ENCODE measurements at places on chromosomes 7 and 10.

GRCh38 chr7:42154173-42154572 is 82.8 kb downstream of the GLI3 start:
- DNase-seq: no peak

DNA sequence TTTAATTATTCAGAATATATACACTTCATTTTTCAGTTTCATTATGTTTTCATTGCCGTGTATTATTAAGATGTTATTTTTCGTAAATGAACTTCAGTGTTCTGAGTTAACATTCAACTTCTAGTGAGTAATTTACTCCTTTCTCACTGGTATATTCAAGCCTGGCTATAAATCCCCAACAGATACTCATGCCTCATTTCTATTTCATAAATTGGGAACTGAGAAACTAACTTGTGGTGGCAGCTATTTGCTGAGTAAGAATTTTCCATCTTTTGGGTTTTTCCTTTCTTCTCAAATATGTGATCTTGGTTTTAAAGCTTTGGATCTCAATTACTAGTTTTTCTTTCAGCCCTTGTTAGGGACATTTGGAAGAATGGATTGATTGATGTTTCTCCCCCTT is 281.1 kb downstream of the CDK14 start:
- DNase-seq: no peak

- DNase-seq: no peak
Observed at GRCh38 chr10:131792809-131793208, 108.0 kb upstream of the PPP2R2D start.

- DNase-seq: peak; percentile 77
Observed at GRCh38 chr7:117110480-117111315, 157.4 kb downstream of the ST7 start.

DNA sequence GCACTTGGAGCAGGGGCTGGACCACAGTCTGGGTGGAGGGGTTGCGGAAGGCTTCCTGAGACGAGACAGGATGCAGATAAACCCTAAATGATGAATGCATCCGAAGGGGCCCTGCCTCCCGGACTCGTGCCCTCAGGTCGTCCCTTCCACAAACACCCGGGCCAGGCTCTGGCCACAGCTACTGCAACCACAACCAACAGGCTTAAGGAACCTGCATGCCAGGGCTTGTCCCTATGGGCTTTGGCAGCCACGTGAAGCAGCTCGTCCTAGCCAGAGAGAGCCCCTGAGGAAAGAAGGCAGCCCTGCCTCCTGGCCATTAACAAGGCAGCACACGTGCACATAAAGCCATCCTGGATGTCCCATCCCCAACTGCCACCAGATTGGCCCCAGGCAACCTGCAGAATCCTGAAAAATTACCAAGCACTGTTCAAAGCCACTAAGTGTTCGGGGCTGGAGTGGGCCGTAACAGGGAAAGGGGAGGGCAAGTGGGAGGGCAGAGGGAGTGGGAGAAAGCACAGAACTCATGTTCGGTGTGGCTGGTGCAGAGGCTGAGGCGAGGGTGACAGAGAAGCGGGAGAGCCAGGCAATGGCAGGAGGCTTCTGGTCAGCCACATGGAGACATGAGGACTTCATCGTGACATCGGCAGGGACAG is 62.7 kb downstream of the MAD1L1 start:
- no peak for DNase-seq

DNA sequence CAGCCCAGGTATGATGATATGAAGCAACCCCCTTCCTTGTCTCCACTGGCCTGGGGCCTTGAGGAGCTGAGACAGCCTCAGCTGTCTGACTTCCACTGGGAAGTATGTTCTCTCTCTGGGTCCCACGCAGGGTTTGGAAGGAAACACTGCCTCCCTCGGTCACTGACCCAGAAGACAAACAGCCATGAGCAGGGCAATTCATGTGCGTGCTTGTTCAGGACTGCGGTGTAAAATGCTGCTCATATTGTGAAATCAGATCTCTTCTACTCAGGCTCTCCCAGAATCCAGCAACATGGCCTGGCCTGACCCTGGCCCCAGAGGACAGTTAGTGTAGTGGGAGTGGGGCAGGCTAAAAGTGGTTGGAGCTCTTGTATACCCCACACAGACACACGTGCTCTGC is 2.8 kb downstream of the CLCN1 start:
- DNase-seq: no peak

DNA sequence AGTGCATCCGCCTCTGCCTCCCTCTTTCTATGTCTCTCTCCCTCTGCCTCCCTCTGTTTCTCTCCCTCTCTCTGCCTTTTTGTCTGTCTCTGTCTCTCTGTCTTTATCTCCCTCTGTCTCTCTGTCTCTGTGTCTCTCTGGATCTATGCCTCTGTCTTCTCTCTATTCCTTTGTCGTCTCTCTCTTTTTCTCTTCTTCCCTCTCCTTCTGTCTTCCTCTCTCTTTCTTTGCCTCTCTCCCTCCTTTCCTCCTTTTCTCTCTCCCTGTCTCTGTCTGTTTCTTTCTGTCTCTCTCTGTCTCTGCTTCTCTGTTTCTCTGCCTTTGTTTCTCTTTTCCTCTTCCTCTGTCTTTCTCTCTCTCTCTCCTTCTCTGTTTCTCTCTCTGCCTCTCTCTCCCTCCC is 678.8 kb upstream of the NRP1 start:
- no peak for DNase-seq

DNA sequence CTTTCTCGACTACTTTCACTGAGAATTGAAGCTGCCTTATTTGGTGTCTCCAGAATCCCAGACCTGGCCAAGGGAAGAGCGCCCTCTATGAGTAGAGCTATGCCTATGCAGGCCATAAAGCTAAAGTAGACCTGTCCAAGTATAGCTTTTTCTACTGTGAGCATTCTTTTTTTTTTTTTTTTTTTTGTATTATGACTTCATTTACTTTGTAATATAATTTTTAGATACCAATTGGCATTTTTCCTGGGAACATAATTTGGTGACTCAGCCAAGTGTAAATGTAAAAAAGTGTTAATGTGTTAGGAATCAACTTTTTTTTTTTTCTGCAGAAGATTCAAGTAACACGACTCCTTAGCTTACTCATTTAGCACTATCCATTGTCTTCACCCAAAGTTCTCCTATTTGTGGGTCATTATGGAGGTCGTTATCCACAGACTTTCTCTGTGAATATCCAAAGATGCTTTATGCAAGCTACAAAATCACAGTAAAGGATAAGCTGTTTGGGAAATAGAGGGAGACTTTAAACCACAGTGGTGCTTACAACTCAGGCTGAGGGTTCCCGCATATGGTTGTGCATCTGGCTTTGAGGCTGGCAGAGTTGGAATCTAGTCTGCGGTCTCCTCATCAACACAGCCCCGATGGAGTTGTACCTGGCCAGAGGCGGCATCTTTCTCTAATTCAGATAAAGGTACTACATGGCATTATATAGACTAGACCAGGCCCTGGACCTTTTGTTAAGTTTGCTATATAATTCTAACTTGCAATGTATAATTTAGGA is 1040.2 kb upstream of the SORCS1 start:
- DNase-seq: no peak

- DNase-seq: no peak
Observed at GRCh38 chr10:88193018-88193417, 329.6 kb downstream of the PTEN start.

DNA sequence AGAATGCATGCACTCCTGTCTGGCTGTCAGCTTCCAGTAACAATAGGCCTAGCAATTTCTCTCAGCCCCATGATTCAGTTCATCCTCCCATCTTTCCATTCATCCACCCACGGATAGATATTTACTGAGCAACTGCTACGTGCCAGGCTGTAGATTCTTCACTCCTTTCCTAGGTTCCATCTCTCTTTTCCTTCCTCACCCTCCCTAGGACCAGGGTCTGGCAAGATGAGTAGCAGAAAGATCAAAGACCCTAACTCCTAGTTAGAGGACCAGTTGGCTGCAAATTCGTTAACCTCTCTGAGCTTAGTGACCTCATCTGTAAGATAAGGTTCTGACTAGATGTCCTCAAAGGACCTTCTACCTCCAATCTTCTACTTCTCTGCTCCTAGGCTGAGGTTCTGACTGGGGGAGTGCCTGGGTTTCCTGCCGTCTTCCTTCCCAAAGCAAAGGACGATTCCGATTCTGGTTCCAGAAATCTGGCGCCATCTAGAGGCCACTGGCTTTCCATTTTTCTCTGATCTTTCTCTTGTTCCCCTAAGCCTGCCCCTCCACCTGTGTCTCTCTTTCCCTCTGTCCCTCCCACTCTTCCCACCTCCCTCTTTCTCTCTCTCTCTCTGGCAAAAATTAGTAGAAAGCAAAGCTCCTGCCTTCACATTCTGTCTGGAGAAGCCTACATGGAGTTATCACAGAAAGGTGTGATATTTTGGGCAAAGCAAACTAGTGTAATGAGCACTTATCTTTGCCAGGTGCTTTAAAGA is 26.2 kb downstream of the TBATA start:
- peak; percentile 43 for DNase-seq

- no peak for DNase-seq
Observed at GRCh38 chr7:27191833-27192545, 7.0 kb upstream of the HOXA11 start.

- no peak for DNase-seq
Observed at GRCh38 chr10:114703377-114704107, 45.5 kb upstream of the ABLIM1 start.

DNA sequence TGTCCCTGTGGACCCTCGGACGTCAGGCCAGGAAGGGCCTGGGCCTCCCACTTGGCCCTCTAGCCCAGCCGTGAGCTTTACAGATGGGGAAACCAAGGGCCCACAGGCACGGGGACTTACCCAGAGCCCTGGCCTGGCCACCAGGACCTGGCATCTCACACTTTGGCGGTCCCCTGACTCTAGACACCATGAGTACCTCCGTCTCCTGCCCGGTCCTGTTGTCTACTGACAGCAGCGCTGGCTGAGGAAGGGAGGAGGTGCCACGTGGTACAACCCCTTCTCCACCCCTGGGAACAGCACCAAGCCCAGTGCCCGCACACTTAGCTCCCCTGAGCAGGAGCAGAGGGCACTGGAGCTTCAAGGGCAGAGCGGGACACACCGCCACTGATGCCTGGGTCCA is 26.1 kb downstream of the ADGRA1 start:
- no peak for DNase-seq

- DNase-seq: no peak
Observed at GRCh38 chr7:86328801-86329433, 314.8 kb upstream of the GRM3 start.

DNA sequence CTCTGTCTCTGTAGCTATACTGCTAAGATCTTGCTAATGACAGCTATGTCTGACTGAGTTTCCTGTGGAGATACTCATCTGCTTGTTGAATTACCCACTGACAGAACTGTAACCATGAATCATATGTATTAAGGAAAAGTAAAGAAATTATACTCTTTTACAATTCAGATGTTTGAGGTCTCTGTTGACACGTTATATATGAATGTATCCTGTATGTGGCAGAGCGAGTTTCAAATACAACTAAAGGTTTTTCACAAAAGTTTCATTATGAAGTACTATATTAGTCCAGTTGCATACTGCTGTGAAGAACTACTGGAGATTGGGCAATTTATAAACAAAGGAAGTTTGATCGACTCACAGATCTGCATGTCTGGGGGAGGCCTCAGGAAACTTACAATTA is 232.5 kb downstream of the CDK14 start:
- no peak for DNase-seq

DNA sequence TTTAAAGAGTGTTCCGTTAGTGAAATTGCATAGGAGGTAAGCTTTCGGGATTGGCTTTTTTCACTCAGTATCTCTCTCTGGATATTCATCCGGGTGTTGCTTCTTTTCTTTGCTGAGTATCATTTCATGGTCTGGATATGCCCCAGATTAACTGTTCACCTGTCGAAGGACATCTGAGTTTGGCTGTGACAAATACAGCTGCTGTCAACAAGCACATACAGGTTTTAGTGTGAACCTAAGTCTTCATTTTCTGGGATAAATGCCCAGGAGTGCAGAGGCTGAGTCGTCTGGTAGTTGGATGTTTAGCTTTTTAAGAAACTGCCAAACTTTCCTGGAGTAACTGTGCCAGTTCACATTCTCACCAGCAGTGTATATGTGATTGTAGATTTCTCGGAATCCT is 5.6 kb downstream of the DOCK1 start:
- no peak for DNase-seq

GRCh38 chr7:70171369-70171920 is 573.2 kb downstream of the AUTS2 start:
- no peak for DNase-seq

DNA sequence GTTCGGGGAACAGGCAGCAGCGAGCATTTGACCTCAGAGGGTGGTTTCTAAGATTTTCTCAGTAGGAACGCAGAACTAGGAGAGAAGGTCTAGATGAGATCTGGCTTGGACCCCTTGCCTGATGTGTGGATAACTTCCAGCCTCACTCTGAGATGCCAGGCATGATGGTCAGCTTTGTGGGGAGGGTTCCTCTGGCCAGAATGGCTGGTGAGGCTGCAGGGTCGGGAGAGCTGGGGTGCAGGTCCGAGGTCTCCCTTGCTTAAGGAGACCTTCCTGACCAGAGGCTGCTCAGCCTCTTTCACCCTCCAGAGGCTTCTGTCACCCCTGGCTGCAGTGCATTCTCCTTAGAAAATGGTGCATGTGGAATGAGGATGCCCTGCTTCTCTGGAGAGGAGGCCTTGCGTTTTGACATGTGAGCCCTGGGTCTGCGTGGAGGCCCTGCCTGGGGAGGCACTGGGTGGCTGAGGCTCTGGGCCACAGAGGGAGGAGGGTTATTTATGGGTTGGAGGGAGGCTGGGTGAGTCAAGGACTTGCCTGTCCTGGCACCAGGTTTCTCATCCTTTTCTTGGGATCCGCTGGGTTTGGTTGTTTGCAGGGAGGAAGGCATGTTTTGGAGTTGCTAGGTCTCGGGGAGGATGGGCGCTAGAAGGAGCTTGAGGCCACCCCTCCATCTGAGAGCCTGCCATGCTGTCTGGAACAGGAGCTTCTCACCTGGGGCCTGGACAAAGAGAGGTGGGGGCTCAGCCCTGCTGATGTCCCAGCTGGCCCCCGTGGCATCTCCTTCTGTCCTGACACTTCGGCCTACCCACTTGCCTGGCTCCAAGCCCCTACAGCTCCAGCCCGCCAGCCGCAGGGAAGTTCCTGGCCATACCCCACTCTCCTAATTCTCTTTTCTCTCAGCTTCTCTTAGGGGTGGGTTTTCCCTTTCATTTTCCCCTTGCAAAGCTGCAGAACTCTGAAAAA is 3.9 kb downstream of the FAM241B start:
- no peak for DNase-seq

- DNase-seq: no peak
Observed at GRCh38 chr7:139965942-139966628, 96.7 kb downstream of the PARP12 start.

DNA sequence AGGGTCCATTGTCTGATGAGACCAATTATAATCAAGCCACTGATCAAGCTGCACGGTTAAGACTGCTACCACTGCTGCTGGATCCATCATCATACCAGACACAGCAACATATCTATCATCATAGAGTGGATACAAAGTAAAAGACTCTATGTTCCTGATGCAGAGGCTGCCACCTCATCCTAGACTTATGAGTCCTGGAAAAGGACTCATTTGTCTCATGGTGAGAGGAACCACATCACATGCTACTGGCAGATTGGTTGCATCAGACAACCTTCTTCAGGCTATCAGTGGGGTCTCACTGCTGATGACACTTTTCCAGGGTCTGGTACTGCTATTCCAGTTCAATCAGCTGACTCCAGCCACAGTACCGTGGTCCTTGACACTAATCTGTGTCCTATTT is 79.0 kb downstream of the ABI1 start:
- DNase-seq: no peak
